ENCODE measurements at places on chromosomes 7 and 10. TPM values are rescaled to one million over a fixed set of nuclear protein-coding genes. Genes with fewer than 3 reads are reported as not detected.

Gene LIPM
- total RNA-seq = not detected

Gene GIMAP2
- not detected for total RNA-seq

Gene PHKG1
- total RNA-seq = 0.31 TPM

Gene BHLHA15
- 0.61 TPM for total RNA-seq

Gene SHTN1
- total RNA-seq = 20.2 TPM

Gene AGR2
- 133 TPM for total RNA-seq

Gene SUFU
- total RNA-seq = 6.8 TPM

Gene RASA4
- total RNA-seq = 2.2 TPM

Gene ABCC2
- total RNA-seq = 103 TPM

Gene LBX1
- total RNA-seq = not detected

Gene PRR15
- 4.6 TPM for total RNA-seq

Gene PRKAG2
- 43.9 TPM for total RNA-seq

Gene TFEC
- not detected for total RNA-seq

Gene TFAM
- total RNA-seq = 91.8 TPM

Gene ANKRD7
- total RNA-seq = 0.13 TPM

Gene CPVL
- 0.53 TPM for total RNA-seq

Gene ASB4
- 0.15 TPM for total RNA-seq

Gene SPDYE2
- not detected for total RNA-seq

Gene ZNF425
- 1.4 TPM for total RNA-seq

Gene CARD11
- 1.8 TPM for total RNA-seq

Gene ADAMTS14
- total RNA-seq = 0.09 TPM

Gene CYP2W1
- total RNA-seq = not detected
